B cell (primary cell): ENCODE measurements at places on chromosomes 7 and 10.

DNA sequence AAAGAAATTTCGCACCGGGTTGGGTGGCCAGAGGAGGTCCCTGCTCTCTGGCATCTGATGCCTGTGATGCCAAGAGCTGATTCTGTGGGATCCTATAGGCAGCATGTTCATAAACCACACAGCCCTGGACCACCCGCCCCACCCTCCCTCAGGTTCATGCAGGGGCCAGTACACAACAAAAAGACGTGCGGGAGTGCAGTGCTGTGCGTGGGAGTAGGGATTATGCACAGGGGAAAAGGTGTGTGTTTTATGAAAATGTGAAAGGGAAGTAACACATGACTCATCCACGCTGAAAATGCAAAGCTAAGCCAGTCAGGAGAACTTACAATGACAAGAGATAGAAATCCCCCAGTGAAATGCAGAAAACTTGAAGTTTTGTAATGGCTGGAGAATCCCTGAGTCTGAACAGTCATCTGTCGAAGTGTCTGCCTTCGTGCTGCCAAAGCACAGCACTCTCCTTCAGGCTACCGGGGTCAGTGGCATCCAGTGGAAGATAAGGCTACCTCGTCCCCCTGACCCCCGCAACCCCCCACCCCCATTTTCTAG is 1.1 kb downstream of the KIAA1217 start:
- DNase-seq, result no peak

- DNase-seq, result no peak
Measured at GRCh38 chr10:24152270-24152669, 56.7 kb upstream of the KIAA1217 start.

- DNase-seq, result no peak
Measured at GRCh38 chr7:39133088-39133487, 155.4 kb downstream of the POU6F2 start.

- DNase-seq, result no peak
Measured at GRCh38 chr7:51340029-51340838, 23.6 kb upstream of the COBL start.

GRCh38 chr7:143042790-143043271 is 9.3 kb upstream of the OR6V1 start:
- DNase-seq, result no peak

GRCh38 chr7:30266686-30267085 is 17.7 kb upstream of the ZNRF2 start:
- no peak for DNase-seq

- no peak for DNase-seq
Measured at GRCh38 chr10:114068054-114068707, 24.5 kb downstream of the ADRB1 start.

DNA sequence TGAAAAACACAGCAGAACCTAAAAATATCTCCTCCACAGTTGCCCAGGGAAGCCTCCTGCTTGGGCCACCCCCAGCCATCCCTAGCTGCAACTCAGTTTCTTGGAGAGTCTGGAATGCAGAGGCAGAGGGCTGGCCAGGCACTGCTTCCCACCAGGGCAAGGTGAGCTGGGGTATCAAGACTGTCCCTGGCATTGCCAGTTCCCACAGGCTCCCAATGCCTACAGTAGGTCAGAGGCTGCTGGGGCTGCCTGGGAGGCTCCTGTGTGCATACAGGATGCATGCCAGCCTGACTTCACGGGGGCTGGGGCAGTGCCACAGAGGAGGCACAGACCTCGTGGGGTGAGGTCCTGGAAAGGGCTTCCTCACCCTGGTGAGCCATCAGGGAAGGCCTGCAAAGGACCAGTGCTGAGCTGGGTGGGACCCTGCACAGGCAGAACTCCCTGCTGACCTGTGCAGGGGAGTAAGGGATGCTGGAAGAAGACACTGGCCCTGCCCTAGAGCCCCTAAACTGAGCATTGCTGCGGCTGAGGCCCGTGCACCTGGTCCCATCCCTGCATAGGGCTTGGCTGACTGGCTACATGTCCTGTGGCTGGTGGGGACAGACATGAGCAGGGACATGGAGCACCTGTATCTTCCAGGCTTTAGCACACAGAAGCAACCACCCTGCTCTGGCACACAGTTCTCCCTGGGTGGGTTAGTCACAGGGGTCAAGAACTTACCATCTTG is 121.9 kb upstream of the RET start:
- DNase-seq, result no peak

GRCh38 chr10:32347363-32348022 is 535 bp upstream of the EPC1 start:
- DNase-seq, result no peak

DNA sequence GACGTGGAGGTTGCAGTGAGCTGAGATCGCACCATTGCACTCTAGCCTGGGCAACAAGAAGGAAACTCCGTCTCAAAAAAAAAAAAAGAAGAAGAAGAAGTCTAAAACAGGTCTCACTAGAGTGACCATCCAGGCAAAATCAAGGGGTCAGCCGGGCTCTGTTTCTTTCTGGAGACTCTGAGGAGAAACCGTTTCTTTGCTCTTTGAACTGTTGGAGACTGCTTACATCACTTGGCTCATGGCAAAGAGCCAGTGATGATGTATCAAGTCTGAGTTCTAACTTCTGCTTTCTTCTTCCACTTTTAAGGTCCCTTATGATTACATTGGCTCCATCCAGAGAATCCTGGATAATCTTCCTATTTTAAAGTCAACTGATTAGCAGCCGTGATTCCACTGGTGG is 306.8 kb downstream of the WDR11 start:
- no peak for DNase-seq

DNA sequence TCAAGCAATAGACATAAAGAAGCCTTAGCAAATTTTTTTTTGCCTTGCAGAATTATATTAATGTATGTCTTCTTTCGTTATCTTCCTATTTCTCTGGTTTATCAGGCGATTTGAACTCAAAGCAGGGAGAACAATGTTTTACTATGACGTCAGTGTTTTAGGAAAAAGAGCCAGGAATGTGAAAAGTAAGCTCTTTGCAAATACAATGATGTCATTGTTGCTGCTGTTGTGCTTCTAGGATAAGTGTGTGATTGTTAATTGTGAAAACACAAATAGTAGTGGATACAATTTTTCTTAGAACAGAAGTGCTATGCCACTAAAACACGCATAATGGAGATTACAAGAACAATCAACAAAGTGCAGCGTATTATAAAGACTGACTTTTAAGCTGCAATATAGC is 9.5 kb upstream of the AUTS2 start:
- no peak for DNase-seq

GRCh38 chr7:9557853-9558252 is 1124.4 kb downstream of the NXPH1 start:
- DNase-seq, result no peak

- no peak for DNase-seq
Measured at GRCh38 chr10:46555713-46556514, 544 bp downstream of the GPRIN2 start.

DNA sequence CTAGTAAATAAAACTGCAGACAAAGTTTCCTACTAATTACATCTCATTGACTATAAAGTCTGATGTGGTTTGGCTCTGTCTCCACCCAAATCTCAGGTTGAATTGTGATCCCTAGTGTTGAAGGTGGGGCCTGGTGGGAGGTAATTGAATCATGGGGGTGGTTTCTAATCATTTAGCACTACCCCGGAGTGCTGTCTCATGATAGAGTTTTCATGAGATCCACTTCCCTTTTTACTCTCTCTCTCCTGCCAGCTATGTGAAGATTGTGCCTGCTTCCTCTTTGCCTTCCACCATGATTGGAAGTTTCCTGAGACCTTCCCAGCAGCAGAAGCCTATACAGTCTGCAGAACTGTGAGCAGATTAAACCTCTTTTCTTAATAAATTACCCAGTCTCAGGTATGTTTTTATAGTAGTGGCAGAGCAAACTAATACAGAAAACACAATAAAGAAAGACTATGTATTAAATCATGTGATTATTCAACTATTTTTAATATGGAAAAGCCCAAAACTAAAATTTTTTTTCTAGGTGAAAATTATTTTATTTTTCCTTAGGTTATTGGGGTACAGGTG is 232.1 kb downstream of the FZD1 start:
- no peak for DNase-seq

- DNase-seq, result no peak
Measured at GRCh38 chr10:51716981-51717380, 17.6 kb upstream of the CSTF2T start.

- DNase-seq, result no peak
Measured at GRCh38 chr10:32329061-32329460, 17.9 kb downstream of the EPC1 start.

- DNase-seq, result peak; percentile 97
Measured at GRCh38 chr7:66681491-66682349, 53.0 kb downstream of the KCTD7 start.

GRCh38 chr7:116432527-116432916 is 67.0 kb upstream of the CAV2 start:
- DNase-seq, result no peak

GRCh38 chr10:27072436-27073114 is 27.7 kb downstream of the ANKRD26 start:
- no peak for DNase-seq

GRCh38 chr7:86645225-86645608 is 1.5 kb downstream of the GRM3 start:
- DNase-seq, result no peak

GRCh38 chr7:97024209-97025129 is at the start of gene DLX5:
Gene DLX5 (minus strand): TSS chr7:97024831. CDS start chr7:97024623, 208 bp downstream.
- no peak for DNase-seq

GRCh38 chr10:7438196-7438986 is 27.6 kb upstream of the SFMBT2 start:
- DNase-seq, result no peak

DNA sequence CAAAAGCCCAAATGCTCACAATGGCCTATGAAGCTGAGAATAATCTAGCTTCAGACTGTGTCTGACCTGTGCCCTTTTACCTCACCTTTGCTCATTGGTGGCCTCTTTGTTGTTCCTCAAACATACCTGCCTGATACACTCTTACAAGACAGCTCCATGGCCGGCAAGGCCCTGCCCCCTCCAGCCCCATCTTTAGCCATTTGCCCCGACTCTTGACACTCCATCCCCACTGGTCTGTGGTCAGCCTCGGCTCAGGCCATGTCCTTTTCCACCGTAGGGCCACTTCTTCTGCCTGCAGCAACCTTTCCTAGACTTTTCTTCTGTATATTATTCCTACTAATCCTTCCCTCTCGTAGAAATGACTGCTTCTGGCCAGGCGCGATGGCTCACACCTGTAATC is 265.2 kb downstream of the RPS24 start:
- DNase-seq, result no peak

- DNase-seq, result no peak
Measured at GRCh38 chr7:136976504-136977251, 108.2 kb downstream of the CHRM2 start.

DNA sequence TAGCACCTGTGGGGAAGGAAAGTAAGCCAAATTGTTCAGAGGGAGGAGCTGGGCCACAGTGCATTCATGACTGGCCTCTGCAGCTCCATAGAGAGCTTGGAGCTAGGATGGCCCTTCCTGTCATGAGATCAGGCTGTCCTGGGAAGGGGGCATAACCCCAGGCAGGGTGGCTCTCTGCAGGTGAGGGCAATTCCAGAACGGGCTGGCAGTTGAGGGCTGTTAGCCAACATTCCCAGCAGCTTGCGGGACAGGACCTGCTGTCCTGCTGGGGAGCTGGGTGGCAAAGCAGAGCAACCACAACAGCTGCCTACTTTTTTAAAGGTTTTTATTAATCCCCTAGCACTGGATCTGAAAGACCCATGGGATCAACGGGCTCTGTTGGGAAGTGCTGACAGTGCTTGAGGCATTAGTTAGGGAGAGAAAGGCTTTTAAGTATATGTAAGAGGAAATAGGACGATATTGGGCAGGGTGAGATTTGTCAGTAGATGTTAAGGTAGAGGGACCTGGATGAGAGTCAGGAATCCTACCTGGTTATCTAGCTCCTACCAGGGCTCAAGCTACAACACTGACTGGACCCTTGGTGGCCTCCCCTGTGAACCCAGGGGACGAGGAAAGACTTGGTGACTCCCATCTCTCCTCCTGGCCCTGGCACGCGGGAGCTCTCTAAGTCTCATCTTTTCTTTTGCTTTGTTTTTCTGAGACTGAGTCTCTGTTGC is 77.8 kb downstream of the NAMPT start:
- DNase-seq, result no peak

DNA sequence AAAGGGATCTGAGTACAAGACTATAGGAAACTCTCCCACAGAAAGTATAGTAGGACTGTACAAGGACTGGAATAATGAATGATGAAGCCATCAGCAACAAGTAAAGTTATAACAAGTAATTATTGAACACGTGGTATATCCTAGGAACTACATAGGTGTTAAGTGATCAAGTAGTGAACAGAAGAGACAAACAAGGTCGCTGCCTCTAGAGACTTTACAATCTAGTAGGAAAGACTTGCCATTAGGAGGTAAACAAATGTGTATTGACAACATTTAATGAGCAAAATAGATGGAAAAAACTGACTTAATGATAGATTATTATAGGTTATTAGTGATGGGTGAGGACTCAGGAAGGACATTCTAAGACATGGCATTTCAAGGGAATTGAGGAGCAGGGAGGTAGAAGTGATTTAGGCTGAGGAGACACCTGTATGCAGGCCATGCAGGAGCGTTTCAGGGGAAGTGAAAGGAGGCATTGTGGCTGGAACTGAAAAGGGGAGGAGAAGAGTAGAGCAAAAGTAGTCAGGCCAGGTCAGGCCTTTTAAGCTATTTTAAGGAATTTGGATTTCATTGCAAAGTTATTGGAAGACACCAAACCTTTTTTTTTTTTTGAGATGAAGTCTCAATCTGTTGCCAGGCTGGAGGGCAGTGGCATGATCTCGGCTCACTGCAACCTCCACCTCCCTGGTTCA is 8.5 kb upstream of the GLCCI1 start:
- DNase-seq, result no peak

DNA sequence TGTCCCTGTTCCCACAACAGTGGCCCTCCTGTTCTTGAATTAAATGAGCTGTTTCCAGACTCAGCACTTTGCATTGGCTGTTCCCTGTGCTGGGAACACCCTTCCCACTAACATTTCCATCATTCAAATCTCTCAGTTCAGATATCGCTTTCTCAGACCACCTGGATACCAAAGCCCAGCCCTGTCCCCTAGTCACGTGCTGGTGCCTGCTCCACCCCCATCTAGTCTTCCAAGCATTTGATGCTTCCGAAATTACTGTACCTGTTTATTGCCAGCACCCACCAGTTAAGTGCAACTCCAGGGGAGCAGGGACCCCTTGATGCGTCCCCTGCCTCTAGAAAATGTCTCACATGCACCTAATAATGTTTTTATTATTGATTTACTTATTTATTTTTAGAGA is 3.0 kb upstream of the SLC29A4 start:
- no peak for DNase-seq

- DNase-seq, result no peak
Measured at GRCh38 chr10:3077940-3078630, 10.7 kb downstream of the PFKP start.

GRCh38 chr7:149731207-149731955 is 42.0 kb downstream of the ZNF467 start:
- DNase-seq, result no peak

DNA sequence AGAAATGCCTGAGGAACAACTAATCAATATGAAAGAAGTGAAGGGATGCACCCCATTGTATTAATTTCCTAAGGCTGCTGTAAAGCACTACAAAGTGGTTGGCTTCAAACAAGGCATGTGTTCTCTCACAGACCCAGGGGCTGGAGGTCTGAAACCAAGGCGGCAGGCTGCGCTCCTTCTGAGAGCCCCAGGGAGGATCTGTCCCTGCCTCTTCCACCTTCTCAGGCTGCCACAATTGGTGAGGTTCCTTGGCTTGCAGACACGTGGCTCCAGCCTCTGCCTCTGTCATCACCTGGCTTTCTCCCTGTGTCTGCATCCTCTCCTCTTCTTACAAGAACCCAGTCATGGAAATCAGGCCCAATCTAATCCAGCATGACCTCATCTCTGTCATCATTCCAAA is 110.1 kb downstream of the TNS3 start:
- DNase-seq, result no peak

GRCh38 chr10:78336402-78336791 is 302.7 kb downstream of the RPS24 start:
- DNase-seq, result no peak

- no peak for DNase-seq
Measured at GRCh38 chr7:11552676-11553296, 279.2 kb downstream of the THSD7A start.
